ENCODE measurements at places on chromosomes 3 and 15.

- no peak for DNase-seq
Measured at GRCh38 chr3:49255718-49256511, 21.1 kb downstream of the C3orf62 start.

DNA sequence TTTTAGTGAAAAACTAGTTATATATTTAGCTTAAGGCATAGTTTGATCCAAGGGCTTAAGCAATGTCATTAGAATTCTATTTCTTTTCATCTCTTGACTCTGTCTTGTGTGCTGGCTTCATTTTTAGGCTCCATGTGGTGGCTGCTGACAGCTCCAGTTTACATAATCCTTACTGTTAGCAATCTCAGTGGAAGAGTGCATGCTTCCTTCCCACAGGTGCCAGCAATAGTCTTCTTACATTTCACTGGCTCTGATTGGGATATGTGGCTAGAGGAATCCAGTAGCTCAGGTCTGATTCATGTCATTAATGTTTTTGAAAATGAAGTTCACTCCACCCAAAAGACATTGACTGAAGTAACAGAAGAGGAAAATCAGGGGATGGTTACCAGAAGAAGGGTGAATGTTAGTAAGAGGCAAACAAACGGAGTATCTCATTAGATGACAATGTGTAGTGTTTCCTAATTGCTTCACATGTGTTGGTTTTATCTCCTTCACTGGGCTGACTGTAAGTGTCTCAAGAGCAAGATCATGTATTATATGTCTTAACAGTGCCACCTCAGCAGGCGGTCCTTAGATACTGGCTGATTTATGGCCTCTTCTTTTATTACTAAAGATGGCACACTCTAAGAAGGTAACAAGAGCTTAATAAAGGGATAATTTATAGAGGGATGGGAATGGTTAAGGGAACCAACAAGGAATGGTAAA is 25.6 kb upstream of the TCF12 start:
- no peak for DNase-seq

DNA sequence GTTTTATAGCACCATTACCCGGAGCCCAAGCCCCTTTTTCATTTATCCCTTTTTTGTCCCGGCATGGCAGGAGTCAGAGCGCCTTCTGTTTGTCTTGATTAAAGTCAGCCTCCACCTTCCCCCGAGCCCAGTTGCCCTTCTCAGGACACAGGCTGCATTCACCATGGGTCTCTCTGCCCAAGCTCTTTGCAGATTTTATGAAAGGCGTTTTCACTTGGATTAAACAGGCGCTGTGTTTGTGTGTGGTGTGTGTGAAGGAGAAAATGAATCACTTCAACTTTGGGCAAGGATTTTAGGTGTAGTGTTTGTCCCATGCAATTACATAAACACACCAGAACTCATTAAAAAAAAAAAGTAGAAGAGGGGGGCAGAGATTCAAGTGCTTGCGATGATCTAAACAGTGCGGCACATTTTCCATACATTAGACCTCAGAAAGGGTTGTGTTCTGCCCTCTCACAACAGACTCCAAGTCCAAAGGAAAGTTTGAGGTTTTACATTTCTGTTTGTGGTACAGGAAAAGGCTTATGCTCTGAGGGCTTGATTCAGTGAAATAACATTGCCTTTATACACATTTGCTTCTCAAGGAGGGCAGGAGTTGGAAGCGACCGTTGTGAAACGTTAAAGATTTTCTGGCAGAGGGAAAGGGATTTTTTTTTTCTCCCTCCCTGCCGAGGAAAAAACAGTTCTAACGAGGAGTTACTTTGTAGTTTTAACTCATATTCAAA is 14.5 kb upstream of the IL16 start:
- DNase-seq: no peak

- peak; percentile 45 for DNase-seq
Measured at GRCh38 chr15:78340231-78341056, at the start of gene CRABP1. TSS of gene CRABP1 (plus strand) at chr15:78340353. CDS start at chr15:78340429, 76 bp downstream.

DNA sequence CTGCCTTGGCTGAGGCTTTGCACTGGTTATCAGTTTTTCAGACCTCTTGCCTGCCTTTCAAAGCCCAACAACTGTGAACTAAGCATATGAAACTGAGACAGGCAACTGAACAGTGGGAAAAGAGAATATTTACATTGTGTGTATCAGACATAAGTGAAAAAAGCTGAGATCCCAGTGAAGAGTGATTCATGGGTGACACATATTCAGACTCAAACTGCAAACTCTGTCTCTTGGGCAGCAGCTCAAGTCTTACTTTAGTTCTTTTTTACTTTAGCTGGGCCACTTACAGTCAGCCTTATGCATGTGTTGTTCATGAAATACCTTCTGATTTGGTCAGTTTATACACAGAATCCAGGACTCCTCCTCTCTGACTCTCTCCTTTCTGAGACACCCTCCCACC is 19.2 kb downstream of the SUCLG2 start:
- DNase-seq: no peak

All from spleen (tissue), 13 donors.